ENCODE measurements at places on chromosomes 3 and 15.

DNA sequence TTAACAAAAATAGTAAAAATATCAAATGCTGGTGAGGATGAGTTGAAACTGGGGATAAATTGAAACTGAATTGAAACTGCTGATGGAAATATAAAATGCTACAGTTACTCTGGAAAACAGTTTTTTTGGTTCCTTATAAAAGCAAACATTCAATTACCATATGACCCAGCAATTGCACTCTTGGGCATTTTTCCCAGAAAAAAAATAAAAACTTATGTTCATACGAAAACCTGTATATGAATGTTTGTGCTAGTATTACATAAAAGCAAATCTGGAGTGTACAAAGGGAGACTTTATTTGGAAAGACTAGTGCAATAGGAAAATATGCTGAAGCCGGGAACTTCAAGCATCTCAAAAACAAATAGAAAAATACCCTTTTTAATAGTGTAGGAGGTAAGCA, 857.9 kb upstream of the CADM2 start:
- DNase-seq, result no peak

- no peak for DNase-seq
Measured at GRCh38 chr3:136678981-136679380, 73.2 kb downstream of the STAG1 start.

DNA sequence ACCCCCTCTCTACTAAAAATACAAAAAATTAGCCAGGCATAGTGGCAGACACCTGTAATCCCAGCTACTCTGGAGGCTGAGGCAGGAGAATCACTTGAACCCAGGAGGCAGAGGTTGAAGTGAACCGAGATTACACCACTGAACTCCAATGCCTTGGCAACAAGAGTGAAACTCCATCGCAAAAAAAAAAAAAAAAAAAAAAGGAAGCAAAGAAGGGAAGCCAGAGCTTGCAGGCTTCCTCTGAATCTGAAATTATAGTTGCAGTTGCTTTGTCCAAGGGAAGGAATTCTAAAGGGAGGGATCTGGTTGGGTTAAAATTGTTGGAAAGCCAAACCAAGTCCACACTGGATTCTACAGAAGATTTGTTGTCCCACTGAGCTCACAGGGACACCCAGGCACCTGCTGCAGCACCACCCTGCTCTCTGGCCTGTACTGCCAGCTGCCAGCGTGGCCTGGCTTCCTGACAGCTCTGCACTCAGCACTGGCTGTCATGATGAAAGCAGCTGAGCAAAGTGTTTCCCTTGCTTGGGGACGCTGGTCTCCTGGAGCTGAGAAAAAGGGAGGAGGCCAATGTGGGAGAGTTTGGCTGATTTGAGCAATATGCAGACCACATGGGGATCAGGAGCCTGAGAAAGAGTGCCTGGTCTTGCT, 88.8 kb upstream of the HES1 start:
- DNase-seq, result no peak

- DNase-seq, result no peak
Measured at GRCh38 chr3:138205527-138205926, 18.4 kb downstream of the ARMC8 start.

DNA sequence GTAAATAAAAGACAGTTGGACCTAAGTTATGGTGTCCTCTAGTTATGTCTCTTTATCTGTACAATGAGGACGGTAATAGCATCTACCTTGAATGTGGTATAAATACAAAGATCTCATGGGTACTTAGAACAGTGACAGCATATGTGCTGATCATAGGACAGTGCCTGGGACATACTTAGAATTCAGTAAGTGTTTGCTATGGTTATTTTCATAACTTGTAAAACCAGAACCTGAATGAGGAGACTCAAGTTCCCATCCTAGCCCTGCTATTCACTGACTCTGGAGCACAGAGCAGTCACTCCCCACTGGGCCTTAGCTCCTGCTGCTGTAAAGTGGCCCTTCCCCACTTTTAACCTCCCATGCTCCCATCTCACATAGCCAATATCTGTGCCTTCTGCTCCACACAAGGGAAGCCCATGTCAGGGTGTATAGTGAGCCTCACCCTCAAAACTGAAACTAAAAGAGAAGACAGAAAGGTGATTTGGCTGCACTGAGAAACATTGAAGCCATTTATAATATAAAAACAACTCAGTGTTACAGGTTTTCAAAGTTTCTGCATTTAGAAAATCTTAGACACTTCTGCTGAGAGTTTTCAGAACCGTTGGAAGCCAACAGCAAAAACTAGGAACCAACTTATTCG, 225.4 kb upstream of the UBE2E2 start:
- no peak for DNase-seq

All from NCI-H187 (cell line).